ENCODE measurements at places on chromosomes 12 and 14.
A peak's percentile ranks its signal among the peaks of the same experiment; 100 is the strongest.

- no peak overlapping the region for H3K4me3 ChIP-seq
- H3K4me1 ChIP-seq: peaks cover 14% of the 10 kb centered on the region
- no peaks in the 10 kb centered on the region for H3K27me3 ChIP-seq
- DNase-seq: no peak
These were observed 3.6 kb downstream of the SCAF11 start for GRCh38 chr12:45986641-45987339.

- no peak for DNase-seq
- H3K27me3 ChIP-seq: no peaks in the 10 kb centered on the region
- H3K4me3 ChIP-seq: no peak overlapping the region
- no peaks in the 10 kb centered on the region for H3K36me3 ChIP-seq
- H3K4me1 ChIP-seq: no peaks in the 10 kb centered on the region
- H3K27ac ChIP-seq: no peak overlapping the region
These were observed 83.4 kb upstream of the EVL start for GRCh38 chr14:99981806-99982205.

- no peaks in the 10 kb centered on the region for H3K36me3 ChIP-seq
- no peak for DNase-seq
- H3K27me3 ChIP-seq: no peaks in the 10 kb centered on the region
- H3K4me1 ChIP-seq: no peaks in the 10 kb centered on the region
- H3K27ac ChIP-seq: peak overlapping the region; percentile 49
These were observed 1.1 kb downstream of the PPP2R5C start for GRCh38 chr14:101762530-101763101.

GRCh38 chr12:22046968-22047390 is 961 bp downstream of the CMAS start:
- H3K36me3 ChIP-seq: no peaks in the 10 kb centered on the region
- H3K27me3 ChIP-seq: no peaks in the 10 kb centered on the region
- no peak for DNase-seq
- H3K4me1 ChIP-seq: peaks cover 7% of the 10 kb centered on the region
- H3K27ac ChIP-seq: peak overlapping the region; percentile 83
- H3K4me3 ChIP-seq: peak overlapping the region; percentile 85

- no peak overlapping the region for H3K4me3 ChIP-seq
- H3K4me1 ChIP-seq: no peaks in the 10 kb centered on the region
- DNase-seq: no peak
- H3K27me3 ChIP-seq: no peaks in the 10 kb centered on the region
These were observed 422.2 kb downstream of the NOVA1 start for GRCh38 chr14:26175658-26176057.

DNA sequence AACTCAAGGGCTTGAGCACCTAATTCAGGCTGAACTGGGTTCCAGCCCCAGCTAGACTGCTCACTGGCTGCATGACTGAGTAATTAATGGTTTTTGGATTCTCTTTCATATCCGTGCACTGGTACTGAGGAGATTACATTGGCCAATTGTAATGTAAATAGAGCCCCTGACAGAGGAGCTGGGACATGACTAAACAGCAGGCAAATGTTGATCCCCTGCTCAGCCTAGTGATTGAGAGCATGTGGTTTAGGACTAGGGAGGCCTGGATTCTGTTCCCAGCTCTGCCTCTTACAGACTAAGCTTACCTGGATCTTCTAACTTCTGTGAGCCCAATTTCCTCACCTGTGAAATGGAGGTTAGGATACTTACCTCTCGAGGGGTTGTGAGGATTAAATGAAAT is 204.3 kb downstream of the ESR2 start:
- DNase-seq: peak; percentile 49
- no peaks in the 10 kb centered on the region for H3K27me3 ChIP-seq
- H3K27ac ChIP-seq: no peak overlapping the region
- no peak overlapping the region for H3K4me3 ChIP-seq
- peaks cover 5% of the 10 kb centered on the region for H3K4me1 ChIP-seq

GRCh38 chr12:124347805-124348658 is 53.1 kb downstream of the RFLNA start:
- peaks cover 82% of the 10 kb centered on the region for H3K36me3 ChIP-seq
- no peak overlapping the region for H3K27ac ChIP-seq
- no peak for DNase-seq
- H3K4me3 ChIP-seq: no peak overlapping the region
- no peaks in the 10 kb centered on the region for H3K27me3 ChIP-seq
- H3K4me1 ChIP-seq: no peaks in the 10 kb centered on the region

DNA sequence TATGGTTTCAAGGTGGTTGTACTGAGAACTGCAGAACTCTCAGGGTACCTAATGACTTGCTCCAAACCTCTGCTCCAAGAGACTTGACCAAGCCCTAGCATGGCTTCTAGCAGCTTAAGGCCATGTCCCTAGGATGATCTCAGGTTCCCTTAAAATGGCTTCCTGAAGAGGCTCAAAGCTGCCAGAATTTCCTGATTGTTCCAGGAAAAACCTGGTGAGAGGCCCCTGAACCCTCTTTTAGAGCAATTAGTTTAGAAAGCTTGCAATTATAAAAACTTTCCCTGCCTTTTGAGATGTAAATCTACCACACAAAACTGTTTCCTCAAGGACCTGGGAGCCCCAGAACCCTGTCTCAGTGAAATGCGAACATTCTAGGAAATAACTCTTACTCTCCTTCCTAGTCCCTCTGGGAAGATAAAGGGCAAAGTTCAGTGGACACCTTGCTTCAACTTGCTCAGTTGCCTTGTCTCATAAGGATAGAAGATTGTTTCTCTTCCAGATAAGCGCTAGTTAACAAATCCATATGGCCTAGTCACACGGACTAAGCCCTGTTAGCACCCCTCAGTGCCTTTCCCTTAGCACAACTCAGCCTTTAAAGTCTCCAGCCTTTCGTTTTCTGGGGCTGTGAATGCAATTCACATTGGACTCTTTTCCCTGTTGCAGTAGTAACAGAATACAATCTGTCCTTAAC is 2.5 kb downstream of the CMAS start:
- no peaks in the 10 kb centered on the region for H3K36me3 ChIP-seq
- no peak for DNase-seq
- no peak overlapping the region for H3K4me3 ChIP-seq
- no peak overlapping the region for H3K27ac ChIP-seq
- H3K4me1 ChIP-seq: peaks cover 7% of the 10 kb centered on the region
- no peaks in the 10 kb centered on the region for H3K27me3 ChIP-seq

GRCh38 chr12:123891516-123892179 is 81.0 kb downstream of the CCDC92 start:
- no peak overlapping the region for H3K4me3 ChIP-seq
- peak; percentile 74 for DNase-seq
- H3K27ac ChIP-seq: no peak overlapping the region
- no peaks in the 10 kb centered on the region for H3K27me3 ChIP-seq

DNA sequence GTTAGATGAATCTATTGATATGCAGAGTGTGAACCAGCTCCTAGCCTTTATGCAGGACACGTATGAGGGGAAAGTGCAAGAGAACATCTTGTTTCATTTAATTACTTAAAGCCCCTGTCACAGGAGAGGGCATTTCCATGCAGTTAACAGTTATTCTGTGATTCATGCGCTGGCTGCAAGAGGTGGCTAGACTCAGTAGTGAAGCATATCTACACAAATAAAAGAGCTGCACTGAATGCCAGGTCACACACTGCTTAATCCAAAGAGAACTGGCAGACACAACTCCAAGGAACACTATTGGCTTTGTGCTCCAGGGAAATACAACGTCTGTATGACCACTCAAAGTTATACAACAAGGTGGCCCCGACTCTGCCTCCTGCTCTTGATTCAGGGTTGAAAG is 394.1 kb downstream of the C12orf75 start:
- DNase-seq: no peak
- H3K27me3 ChIP-seq: no peaks in the 10 kb centered on the region
- H3K4me3 ChIP-seq: no peak overlapping the region
- H3K4me1 ChIP-seq: no peaks in the 10 kb centered on the region
- no peaks in the 10 kb centered on the region for H3K36me3 ChIP-seq
- no peak overlapping the region for H3K27ac ChIP-seq

DNA sequence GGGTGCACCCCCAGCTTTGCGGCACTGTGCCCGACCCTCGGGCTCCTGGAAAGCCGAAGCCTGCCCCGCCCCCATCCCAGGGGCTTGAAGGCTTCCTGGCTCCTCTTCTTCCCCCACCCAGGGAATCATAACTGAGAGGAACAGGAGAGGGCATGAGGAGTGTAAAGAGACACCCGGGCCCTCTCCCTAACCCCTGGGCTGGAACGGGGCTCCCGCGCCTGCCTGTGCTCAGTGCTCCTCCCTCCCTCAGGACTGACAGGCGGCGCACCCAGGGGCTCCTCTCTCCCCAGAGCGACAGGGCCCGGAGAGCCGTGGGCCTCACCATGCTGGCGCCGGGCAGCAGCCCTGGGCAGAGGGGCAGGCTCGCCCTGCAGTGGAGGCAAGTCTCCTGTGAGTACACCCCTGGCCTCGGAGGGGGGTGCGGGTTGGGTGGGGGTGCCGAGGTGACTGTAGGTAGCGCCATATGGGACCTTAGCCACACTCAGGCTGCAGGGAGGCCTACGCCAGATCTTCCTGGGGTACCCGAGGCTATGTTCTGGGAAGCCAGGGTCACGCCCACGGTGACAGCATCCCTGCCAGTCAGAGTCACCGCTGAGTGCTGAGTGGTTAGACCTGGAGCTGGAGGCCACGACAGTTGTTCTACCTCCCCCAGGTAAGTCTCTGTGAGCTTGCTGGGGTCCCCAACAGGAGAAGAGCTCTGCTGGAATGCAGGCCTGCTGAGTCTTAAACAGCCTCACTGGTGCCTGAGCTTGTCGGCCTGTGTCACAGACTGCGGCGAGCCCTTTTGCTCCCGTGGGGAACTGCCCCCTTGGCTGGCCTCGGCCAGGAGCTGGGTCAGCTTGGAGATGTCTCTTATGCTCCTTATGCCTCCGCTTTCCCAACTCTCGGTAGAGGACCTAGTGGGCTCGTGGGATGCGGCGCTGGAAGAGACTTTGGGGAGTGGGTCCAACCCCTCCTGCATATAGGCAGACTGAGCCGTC is 7.8 kb downstream of the LRTM2 start:
- no peak overlapping the region for H3K4me3 ChIP-seq
- DNase-seq: no peak
- H3K36me3 ChIP-seq: no peaks in the 10 kb centered on the region
- H3K27me3 ChIP-seq: no peaks in the 10 kb centered on the region
- H3K4me1 ChIP-seq: no peaks in the 10 kb centered on the region

DNA sequence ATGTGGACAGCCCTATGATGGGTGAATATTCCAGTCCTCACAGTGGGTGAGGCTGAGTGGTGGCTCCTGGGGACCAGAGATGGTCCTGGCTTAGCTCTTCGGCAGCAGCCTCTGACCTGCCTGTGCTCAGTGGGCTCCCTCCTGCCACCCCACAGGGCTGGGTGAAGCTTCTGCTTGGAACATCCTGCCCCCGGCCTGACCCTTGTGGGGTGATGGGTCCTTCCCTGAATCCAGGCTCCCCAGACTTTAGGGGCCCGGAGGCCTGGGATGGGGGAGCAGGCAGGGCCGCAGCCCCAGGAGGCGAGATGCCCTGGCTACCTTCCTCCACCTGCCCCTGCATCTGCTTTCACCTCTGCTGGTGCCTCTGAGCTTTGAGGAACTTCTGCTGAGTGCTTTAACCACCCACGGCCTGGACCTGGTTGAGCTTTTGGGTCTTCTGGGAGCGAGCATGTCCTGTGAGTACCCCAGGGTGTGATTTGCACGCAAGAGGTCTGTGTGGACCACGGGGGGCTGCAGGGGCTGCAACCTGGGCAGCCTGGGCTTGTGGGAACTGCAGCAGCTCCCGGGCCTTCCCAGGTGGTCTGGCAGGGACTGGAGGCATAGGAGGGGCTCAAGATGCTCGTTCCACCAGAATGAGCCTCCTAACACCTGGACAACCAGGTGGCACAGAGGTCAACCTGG is 159.5 kb downstream of the KIF26A start:
- no peaks in the 10 kb centered on the region for H3K27me3 ChIP-seq
- no peak overlapping the region for H3K27ac ChIP-seq
- H3K36me3 ChIP-seq: no peaks in the 10 kb centered on the region
- H3K4me3 ChIP-seq: no peak overlapping the region

- no peak overlapping the region for H3K27ac ChIP-seq
- no peak for DNase-seq
- H3K27me3 ChIP-seq: no peaks in the 10 kb centered on the region
- no peak overlapping the region for H3K4me3 ChIP-seq
- H3K4me1 ChIP-seq: peaks cover 4% of the 10 kb centered on the region
- H3K36me3 ChIP-seq: no peaks in the 10 kb centered on the region
These were observed 7.5 kb upstream of the ETFBKMT start for GRCh38 chr12:31651893-31652521.

DNA sequence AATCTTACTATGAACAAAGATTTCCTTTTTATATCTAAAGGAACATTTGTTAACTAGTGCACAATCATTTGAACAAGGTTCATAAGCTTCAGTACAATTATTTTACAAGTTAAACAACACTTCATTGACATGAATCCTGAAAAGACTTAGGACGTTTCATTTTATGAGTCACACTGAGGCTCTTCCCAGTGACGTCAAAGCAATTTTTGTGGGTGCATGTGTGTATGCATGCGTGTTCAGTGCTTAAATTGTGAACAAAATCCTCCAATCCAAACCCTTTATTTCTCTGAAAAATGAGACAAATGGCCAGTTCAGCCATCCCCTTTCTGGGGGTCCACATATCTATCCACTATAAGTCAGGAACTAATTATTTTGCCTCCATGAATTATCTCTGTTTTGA is 2.9 kb downstream of the LMNTD1 start:
- no peaks in the 10 kb centered on the region for H3K4me1 ChIP-seq
- DNase-seq: no peak
- H3K27me3 ChIP-seq: peaks cover 7% of the 10 kb centered on the region
- H3K36me3 ChIP-seq: no peaks in the 10 kb centered on the region

GRCh38 chr14:92906420-92906819 is 16.5 kb upstream of the CHGA start:
- peaks cover 30% of the 10 kb centered on the region for H3K27me3 ChIP-seq
- no peak overlapping the region for H3K4me3 ChIP-seq
- no peaks in the 10 kb centered on the region for H3K4me1 ChIP-seq

GRCh38 chr14:89267163-89267562 is 149.9 kb downstream of the FOXN3 start:
- no peak for DNase-seq
- H3K27ac ChIP-seq: no peak overlapping the region
- no peaks in the 10 kb centered on the region for H3K27me3 ChIP-seq
- H3K36me3 ChIP-seq: no peaks in the 10 kb centered on the region

GRCh38 chr14:90828642-90829487 is 12.6 kb upstream of the TTC7B start:
- H3K36me3 ChIP-seq: no peaks in the 10 kb centered on the region
- H3K27ac ChIP-seq: no peak overlapping the region
- DNase-seq: no peak
- no peaks in the 10 kb centered on the region for H3K4me1 ChIP-seq
- no peak overlapping the region for H3K4me3 ChIP-seq
